Stimulated activated CD4-positive, alpha-beta T cell treated with anti-CD3 and anti-CD28 coated beads, TNF-alpha, amount 100 ng/mL, for 1 hour (primary cell): ENCODE measurements at places on chromosomes 13 and 19.

DNA sequence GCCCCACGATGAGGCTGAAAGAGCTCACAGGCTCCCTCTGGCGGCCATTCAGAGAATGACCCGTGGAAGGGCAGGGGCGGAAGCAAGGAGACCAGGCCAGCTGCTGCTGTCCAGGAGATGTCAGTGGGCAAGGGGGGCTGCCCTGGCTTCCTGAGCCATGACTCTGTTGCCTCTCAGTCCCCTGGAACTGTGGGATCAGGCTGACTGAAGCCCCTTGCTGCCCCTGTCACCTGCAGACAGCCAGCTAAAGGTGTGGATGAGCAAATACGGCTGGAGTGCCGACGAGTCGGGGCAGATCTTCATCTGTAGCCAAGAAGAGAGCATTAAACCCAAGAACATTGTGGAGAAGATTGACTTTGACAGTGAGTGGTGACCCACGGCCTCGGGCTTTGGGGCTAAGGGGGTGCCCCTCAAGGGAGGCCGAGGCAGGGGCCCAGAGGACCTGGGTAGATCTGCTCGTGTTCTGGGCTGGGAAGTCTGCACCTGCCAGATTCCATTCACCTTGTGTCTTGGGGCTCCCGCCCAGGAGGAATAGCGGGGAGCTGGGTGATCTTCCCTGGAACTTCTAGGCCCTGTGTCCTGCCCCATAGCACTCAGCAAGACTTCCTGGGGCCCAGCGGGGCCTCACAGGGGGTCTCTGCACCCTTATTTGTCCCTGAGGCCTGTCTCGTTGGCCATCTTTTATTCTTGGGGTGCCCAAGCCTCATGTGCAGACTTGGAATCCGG, 12.5 kb upstream of the ACTN4 start:
- no peak for DNase-seq

DNA sequence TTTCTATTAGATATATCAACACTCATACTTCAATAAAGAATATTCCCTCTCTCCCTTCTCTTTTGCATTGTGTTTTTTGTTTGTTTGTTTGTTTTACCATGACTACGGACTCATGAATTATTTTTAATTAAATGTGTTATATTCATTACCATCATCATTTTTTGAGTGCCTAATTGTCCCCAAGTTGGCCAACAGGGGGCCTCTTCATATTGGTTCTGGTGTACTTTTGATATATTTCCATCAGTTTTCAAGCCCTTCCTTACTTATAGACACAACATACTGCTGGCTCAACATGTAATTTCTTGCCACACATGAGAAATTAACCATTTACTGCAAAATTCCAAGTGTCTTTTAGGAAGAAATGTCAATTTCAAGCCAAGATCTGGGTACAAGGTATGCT, 54.5 kb upstream of the GPC6 start:
- no peak for DNase-seq

DNA sequence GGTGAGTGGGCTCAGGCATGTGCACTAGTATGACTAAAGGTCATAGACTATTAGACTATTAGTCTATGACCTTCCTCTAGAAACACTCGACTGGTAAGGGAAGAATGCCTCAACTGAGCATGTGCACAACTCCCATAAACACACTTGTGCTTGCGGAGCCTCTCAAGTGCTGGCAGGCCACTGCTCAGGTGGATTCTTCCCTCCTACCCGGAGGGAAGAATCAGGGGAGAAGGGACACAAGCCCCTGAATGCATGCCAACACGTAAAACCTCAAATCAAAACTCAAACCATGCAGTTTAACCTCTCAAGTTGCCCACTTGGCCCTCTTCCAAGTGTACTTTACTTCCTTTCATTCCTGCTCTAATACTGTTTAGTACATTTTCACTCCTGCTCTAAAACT, 287.6 kb upstream of the SGCG start:
- DNase-seq = no peak

GRCh38 chr19:31529121-31529520, 179.9 kb upstream of the TSHZ3 start:
- DNase-seq = no peak

GRCh38 chr13:42539670-42540069, 34.3 kb upstream of the TNFSF11 start:
- no peak for DNase-seq

GRCh38 chr19:10593820-10594637, 6.9 kb upstream of the AP1M2 start:
- DNase-seq = no peak

GRCh38 chr13:113852536-113853517, 11.0 kb downstream of the GAS6 start:
- no peak for DNase-seq

DNA sequence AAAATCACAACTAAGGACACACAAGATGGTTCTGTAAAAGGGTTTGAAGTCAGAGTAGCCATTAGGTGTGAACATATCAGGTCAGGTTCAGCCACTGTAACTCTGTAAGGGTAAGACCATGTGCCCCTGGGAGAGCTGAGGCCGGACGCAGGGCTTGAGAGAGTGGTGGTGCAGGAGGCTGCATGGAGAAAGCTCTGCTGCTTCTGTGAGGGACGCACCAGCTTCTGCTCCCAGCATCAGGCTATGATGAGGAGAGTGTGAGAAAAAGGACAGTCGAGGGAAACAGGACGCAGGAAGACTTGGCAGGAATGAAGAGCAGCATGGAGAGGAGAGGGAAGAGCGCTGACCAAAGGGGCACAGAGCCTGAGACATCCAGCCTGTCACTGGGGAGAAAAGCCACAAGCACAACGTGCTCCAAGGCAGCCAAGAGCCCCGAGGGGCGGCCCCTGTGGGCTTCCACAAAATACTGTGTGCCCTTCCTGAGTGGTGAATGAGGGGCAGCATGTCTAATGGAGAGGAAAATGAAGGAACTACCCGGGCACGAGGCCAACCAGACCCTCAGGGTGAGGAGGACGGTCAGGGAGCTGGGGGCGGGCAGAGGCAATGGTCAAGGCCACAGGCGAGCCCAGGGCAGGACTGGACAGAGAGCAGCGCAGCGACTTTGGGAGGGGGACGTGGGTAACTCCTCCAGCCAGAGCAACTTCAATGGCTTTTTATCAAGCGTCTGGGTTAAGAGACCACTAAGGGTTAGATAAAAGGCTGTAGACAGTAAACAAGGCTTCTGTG, 107.7 kb downstream of the COL4A1 start:
- no peak for DNase-seq
